ENCODE measurements at places on chromosomes 16 and 17.

GRCh38 chr17:5055543-5055942 lies 20.3 kb upstream of the SLC52A1 start:
- DNase-seq = no peak

- DNase-seq = no peak
These were observed 46.7 kb downstream of the ACTG1 start for GRCh38 chr17:81465910-81466309.

- no peak for DNase-seq
These were observed 206.3 kb downstream of the RAB11FIP4 start for GRCh38 chr17:31597646-31598398.

DNA sequence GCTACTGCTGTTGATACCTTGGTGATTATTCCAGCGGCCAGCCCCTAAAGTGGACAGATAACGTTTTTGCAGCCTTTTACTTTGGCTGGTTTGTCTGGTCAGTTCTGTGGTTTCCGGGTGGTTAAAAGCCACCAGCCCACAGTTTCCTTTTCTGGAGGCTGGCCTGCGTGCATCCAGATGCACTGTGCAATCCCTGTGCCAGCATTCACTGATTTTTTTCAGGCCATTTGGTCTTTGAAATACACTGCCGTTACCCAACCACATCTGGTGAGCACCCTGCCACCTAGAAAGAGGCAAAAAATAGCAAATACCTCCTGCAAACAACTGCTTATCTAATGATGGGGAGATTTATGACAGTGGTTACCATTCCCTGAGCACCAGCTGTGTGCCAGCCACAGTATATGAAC lies 797 bp downstream of the NUDT7 start:
- no peak for DNase-seq

GRCh38 chr17:35898283-35899070 lies 18.3 kb upstream of the CCL5 start:
- DNase-seq = no peak

DNA sequence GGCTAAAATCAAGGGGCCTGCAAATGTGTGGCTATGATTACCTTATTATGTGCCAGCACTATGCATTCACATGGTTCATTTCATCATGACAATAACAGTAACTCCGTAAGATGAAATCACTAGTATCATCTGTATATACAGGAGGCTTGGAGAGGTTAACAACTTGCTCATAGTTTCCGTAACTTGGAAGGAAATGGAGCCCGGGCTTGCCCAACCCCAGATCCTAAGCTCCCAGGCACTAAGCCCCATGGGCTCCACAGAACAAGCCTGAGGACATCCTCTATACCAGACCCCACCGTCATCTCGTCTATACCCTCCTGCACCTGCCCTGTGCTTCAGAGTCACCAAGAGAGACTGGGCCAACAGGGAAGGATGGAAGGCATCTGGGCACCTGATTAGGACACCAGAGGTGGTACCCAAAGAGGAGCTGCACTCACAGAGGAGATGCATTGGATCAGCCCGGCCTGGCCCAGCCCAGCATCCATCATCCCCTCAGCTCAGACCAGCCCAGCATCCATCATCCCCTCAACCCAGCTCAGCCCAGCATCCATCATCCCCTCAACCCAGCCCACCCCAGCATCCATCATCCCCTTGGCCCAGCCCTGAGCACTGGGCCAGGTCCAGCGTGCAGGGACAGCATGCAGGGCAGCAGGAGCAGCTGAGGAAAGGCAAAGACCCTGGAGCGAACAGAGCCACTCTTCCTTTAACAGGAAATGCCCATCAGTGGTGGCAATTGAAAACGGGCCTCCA lies 28.5 kb downstream of the NSMCE1 start:
- no peak for DNase-seq

DNA sequence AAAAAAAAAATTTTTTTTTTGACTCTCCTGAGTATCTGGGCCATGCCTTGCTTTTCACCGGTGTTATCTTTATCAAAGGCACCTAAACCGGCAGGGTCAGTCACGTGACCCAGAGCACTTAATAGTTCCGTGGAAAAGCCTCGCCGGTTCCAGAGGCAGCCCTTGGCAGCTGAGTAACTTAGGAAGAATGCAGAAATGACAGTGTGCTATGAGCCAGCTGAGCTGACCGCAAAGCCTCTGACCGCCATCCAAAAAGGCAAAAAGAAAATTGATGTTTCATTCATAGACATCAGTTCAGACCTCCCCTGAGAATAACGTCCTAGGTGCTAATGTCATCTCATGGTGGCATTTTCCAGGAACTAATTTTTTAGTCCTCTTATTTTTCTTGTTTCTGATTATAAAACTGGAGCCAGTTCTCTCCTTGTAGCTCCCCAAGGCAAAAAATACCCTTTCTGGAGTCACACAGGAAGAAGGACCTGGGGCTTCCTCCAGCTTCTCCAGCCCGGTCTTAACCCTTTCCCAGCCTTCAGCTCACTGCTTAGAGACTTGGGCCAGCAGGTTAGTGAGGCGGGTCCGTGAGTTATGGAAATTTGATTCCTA lies 122.6 kb downstream of the SOCS1 start:
- no peak for DNase-seq

DNA sequence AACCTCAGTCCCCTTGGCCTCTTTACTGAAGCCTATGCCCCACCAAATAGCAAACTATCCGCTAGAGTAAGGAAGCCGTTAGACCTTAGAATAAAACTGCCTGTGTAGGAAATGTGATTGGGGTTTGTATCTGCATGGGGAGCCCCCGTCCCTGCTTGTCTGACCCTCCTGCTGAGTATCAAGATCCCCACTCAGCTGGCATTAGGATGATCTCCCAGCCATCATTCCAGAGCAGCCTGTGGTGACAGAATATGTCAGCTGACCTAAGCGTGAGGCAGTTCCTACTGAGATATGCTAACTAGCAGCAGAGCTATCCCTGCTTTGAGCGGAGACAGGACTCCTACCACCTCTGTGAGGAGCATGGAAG lies 645 bp upstream of the GFOD2 start:
- no peak for DNase-seq

- no peak for DNase-seq
These were observed 5.3 kb downstream of the SHPK start for GRCh38 chr17:3630781-3631180.

DNA sequence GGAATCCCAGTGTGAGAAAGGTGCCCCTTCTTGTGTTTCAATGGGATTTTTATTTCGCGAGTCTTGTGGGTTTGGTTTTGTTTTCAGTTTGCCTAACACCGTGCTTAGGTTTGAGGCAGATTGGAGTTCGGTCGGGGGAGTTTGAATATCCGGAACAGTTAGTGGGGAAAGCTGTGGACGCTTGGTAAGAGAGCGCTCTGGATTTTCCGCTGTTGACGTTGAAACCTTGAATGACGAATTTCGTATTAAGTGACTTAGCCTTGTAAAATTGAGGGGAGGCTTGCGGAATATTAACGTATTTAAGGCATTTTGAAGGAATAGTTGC lies 567 bp downstream of the UBB start:
- no peak for DNase-seq

DNA sequence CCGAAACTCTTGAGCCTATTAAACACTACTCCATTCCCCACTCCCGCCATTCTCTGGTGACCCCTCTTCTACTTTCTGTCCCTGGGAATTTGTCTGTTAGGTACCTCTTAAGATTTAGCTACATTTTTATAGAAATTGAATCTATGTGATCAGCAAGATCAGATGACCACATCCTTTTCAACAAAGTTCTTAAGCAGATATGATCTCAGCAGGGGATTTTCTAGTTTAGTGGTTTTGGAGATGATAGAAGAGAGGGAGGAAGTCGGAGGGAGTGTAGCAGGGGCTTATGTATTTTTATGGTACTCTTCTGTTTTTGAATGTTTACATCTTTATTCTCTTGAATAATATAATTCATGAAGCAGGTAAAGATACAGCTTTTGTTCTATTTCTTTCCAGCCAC lies 40.8 kb downstream of the RPA1 start:
- DNase-seq = no peak

- DNase-seq = no peak
These were observed 4.2 kb downstream of the CDK3 start for GRCh38 chr17:76004750-76005262.

DNA sequence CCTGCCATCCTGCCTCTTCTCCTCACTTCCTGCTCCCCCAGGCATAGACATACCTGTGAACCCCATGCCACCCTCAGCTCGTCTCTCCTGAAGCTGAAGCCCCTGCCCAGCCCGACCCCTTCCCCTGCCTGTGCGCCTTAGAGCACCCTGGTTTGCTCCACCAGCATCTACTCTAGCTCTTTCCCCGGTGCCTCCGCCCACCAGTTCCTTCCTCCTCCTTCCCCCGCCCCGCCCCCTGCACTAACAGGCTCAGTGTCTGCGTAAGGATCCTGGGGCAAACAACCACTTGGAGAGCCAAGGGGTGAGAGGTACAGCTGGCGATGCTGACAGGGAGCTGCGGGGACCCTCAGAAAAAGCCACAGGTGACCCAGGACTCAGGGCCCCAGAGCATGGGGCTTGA lies 1.9 kb downstream of the GPR142 start:
- DNase-seq = peak; percentile 42

DNA sequence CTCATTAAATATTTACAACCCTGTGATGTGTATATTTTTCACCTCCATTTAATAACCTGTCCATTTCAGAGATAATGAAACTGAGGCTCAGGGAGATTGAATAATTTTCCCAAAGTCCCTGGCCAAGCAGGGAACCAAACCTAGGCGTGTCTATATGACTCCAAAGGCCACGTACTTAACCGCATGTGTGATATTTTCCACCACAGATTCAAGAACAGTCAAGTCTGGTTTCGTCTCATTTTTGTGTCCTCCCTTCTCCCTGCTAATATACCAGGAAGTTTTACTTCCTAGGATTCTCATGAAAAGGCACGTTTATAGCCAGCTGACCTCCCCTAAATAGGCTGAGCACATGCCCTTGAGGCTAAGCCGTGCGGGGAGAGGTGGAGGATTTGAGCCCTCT lies 15.3 kb downstream of the WFIKKN2 start:
- DNase-seq = no peak

DNA sequence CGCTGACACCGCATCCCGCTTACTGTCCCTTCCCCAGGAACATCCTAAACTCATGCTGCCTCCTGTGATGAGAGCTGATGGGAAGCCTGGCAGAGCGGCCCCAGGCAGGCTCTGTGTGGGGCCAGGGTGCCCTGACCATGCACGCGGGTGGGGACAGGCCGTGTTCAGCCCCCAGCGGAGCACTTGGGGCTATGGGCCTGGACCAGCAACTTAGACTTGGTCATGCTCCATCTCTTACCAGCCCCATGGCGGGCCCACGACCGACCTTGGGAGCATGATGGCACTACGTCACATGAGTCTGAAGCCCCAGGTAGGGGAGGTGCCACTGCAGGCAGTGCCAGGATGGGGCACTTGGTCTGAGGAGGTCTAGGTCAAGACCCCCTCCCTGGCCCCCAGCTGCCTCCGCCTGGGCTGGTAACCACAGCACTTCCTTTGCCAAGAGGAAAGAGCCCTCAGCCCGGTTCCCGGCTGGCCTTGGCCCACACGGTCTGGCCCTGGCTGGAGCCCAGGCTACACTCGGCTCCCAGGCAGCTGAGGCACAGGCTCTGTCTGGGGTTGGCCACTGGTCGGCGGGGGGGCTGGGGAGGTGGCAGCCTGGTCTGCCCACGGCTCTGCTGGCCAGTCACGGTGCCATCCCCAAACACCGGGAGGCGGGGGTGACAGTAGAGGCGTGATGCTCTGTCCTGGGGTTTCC lies 25.7 kb downstream of the BAHCC1 start:
- DNase-seq = no peak

- no peak for DNase-seq
These were observed 569 bp downstream of the PRSS21 start for GRCh38 chr16:2817340-2818271.

DNA sequence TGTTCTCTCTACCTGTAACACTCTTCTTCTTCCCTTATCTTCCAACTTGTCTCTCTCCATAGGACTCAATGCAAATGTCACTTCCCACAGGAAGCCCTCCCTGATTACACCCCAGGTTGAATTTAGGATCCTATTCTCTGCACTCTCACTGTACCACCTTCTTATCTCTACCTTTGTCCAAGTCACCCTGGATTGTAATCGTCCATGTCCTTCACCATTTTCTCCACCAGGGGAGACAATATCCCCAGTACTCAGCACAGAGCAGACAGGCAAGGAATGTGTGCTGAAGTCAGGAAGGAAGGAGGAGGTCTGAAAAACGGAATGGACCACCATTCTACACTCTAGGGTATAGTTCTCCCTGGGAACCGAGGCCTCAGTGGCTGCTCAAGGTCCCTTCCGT lies 14.2 kb downstream of the C16orf82 start:
- no peak for DNase-seq

DNA sequence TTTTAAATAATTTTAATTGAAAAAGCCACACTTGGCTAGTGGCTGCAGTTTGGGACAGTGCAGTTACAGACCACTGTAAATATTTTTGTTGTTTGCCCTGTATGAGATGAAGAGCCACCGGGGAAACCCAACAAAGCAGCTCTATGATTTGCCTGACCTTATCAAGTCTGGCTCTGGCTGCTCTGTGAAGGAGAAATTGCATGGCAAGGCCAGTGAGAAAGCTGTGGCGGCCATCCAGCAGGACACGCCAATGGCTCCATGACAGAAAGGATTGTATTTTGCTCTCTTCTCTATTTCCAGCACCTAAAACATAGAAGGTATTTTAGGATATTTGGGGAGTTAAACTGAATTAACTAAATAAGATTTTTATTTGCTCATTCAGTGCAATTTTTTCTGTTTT lies 330.0 kb upstream of the DYNLRB2 start:
- DNase-seq = no peak

DNA sequence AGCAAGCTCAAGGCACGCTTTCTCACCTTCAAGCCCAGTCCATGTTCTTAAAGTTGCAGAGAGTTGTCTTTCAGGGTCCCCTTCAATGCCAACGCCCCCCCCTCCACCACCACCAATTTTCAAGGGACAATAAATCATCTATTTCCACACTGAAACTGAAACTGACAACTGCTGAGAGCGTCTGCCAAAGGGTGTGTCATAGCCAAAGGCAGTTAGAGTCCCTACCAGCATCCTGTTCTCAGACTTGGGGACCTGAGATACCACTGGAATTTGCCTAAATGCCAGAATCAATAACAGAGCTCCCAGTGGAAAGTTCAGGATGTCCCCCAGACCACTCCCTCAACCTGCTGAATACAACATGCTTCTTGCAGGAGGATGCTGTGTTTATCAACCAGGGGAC lies 133.2 kb upstream of the SOX9 start:
- DNase-seq = no peak

- DNase-seq = no peak
These were observed 297.5 kb downstream of the XYLT1 start for GRCh38 chr16:17173281-17173680.

DNA sequence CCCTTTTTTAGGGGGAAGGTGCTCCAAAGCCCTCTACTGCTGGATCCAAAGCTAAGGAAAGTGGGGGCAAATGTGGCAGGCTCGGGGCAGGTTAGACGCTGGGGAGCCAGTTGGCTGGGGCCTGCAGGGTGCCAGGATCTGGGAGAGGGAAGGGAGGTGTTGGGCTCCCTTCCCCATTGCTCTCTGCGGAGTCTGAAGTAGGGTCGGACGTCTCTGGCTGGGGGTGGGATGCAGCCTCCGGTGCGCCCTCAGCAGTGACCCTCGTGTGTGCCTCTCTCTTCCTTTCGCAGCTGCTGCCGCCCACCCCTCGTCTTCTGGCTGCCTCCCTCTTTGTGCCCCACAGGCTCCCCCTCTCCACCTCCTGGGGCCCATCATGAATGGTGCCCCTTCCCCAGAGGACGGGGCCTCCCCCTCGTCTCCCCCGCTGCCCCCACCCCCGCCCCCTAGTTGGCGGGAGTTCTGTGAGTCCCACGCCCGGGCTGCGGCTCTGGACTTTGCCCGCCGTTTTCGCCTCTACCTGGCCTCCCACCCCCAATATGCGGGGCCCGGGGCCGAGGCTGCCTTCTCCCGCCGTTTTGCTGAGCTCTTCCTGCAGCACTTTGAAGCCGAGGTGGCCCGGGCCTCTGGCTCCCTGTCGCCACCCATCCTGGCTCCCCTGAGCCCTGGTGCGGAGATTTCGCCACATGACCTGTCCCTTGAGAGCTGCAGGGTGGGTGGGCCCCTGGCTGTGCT lies 2.2 kb downstream of the SH2B1 start:
- no peak for DNase-seq
